ENCODE measurements at places on chromosomes 2 and 18.

DNA sequence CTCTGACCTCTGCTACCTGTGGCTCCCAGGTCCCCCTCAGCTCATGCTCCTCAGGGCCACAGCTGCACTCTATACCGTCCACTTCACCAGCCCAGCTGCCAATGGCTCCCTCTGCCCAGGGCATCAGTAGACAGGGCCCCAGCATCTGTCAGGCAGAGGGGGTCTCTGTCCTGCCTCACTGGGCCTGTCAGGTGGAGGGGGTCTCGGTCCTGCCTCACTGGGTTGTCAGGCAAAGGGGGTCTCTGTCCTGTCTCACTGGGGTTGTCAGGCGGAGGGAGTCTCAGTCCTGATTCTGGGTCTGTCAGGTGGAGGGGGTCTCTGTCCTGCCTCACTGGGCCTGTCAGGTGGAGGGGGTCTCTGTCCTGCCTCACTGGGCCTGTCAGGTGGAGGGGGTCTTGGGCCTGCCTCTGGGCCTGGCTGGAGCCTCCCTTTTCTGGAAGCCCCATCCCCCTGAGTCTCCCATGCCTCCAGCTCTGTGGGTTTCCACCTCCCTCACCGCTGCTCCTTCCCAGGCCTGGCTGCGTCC lies 19.9 kb downstream of the SNORC start:
- DNase-seq = no peak

DNA sequence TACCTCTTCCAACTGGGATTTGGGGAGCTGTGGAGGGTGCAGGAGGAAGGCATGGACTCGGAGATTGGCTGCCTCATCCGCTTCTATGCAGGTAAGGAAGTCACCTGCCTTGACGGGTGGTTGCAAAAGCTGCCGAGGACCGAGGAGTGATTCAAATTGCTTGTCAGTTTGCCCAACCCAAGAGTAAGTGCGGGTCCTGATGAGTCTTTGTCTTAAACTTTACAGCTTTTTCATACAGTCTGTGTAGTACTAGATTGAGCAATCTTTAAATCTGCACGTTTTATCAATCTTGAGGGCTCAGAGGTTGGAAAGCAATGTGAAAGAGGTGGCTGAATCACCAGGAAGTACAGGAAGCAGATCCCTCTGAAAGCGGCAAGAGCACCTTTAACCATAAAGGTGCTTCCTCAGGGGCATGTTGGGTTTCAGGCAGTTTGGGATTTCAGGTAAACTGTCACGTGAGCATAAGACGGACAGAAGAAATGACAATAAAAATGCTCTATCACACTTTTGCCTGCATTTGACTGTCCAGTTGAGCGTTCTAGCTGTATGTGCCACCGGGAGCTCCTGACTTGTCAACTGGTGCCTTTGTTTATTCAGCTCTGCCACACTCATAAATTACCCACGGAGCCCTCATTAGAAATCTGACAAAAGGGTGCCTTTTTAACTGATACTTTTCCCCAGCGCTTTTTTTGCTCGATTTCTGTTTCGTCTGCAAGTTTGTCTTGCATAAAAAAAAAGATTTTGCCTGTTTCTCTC lies 2.0 kb downstream of the PHLPP1 start:
- DNase-seq = peak; percentile 19

- DNase-seq = no peak
Observed at GRCh38 chr18:24831081-24831480, 370.6 kb downstream of the HRH4 start.

DNA sequence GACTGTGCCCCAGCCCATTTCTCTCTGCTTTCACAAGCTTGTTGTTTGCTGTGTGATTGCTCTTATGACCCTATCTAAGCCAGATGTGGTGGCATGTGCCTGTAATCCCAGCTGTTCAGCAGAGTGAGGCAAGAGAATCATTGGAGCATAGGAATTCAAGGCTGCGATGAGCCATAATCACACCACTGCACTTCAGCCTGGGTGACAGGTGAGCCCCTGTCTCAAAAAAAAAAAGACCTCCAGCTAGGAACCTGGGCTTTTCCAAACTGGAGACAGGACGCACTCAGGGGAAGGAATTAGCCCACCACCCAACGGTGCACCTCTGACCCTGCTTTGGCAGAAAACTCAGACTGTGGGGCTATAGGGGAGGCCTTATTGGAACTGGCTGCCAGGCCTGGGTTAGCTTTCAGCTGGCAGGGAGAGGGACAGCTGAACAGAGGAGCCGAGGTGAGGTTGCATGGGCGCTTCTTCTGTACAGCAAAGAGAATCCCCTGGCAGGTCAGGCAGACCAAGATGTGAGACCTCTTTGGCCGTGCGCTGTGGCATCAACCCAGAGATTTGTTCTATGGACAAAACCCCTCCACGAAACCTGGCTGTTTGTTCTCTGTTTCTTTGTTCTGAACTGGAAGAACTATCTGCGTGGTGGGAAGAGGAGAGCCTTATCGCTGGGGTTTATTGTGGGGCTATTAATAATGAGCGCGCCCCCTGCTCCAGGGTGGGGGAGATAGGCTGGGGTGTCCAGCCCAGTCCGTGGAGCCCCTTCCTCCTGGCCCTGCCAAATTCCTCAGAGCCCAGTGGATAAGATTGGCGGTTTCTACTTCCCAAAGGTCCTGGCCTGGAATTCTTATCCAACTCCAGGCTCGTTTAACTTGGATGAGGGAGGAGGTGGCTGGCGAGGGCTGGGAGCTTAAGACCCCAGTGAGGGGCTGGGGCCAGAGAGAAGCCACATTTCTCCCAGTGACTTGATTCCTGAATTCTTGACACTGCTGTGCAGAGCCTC lies 38.8 kb upstream of the SMAD7 start:
- no peak for DNase-seq

DNA sequence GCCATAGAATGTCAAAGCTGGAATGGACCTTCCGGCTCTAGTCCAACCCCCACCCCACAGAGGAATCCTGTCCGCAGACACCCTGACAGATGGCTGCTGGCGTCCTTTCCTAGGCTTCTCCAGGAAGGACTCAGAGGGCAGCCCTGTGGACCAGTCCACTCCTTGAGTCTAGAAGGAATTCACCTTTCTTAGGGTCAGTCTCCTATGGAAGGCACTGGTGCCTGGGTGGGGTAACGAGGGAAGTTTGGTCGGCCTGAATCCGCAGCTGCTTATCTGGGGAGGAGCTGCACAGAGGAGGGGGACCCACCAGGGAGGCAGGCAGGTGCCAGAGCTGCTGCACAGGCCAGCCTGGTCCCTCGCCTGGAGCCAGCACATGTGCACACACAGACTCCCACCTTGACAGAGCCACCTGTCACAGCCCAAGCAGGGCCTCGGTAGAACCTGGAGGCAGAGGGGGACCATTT lies 2.5 kb downstream of the DNMT3A start:
- no peak for DNase-seq

DNA sequence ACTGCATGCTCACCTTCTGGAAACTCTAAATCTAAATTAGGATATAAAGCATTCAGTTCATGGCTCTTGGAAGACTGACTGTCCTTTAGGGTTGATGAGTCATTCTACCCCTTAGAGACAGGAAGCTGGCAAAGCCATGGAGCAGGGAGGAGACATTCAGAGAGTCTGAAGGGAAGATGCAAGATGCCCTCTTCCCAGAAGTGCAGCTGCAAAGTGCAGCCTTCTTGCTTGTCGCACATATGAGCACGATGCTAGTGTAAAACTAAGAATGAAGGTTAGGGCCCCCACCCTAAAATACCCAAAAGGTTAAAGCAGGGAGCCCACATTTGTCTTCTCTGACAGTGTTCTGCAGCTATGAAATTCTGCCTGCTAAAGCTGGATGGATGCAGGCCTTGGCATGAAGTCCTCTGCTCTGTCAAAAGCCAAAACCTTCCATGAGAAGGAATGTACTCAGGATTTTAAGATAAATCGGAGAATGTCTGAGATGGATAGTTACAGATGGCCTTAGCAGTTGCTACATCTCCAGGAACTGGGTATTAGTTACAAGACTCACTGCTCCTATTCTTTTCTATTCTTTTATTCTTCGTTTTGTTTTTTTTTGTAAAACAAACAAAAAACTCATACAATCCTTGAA lies 89.7 kb downstream of the POLE4 start:
- DNase-seq = peak; percentile 80

DNA sequence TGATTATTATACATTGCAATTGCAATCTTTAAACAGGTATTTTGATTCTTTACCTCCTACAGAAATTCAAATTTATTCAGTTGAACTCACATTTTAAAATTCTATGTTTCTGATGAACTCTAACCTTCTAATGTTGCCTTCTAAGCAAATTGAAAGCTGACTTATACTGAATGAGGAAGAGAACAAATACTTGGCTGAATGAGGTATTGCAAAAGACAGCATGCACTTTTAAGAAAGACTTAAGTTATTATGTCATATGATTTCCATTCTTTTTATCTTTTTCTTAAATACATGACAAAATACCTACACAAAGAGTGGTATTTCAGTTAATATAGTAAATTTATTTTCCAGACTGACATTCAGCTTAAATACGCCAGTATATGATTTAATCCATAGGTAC lies 64.7 kb downstream of the FAM228A start:
- no peak for DNase-seq

- DNase-seq = no peak
Observed at GRCh38 chr2:96916646-96917543, 47.0 kb upstream of the SEMA4C start.

- no peak for DNase-seq
Observed at GRCh38 chr2:24463271-24463670, 27.8 kb upstream of the NCOA1 start.

- DNase-seq = peak; percentile 6
Observed at GRCh38 chr2:238093181-238094140, 6.7 kb upstream of the ESPNL start.

GRCh38 chr2:123080331-123080730 lies 944.8 kb upstream of the CNTNAP5 start:
- DNase-seq = no peak

- peak; percentile 61 for DNase-seq
Observed at GRCh38 chr2:241309684-241310117, 5.8 kb downstream of the HDLBP start.

DNA sequence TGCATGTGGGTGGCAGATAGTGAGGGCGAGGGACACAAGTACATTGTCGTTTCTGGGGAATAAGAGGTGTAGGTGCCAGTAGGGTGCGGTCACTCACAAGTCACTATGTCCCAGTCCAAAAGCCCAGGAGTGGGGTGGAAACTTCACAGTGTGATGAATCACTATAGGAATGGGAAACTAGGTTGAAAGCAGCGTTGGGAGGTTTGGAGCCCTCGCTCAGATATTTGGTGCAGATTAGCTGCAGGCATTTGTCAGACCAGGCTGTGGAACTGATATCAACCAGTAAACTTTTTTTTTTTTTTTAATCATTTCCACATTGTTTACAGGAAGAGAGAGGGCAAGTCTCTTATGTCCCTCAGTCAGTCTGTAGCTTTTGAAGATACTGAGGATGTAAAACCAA lies 121.8 kb downstream of the CERS6 start:
- DNase-seq = peak; percentile 34

GRCh38 chr2:41706286-41706685 lies 341.5 kb upstream of the PKDCC start:
- no peak for DNase-seq

- peak; percentile 51 for DNase-seq
Observed at GRCh38 chr2:65537651-65538385, 105.4 kb upstream of the SPRED2 start.

DNA sequence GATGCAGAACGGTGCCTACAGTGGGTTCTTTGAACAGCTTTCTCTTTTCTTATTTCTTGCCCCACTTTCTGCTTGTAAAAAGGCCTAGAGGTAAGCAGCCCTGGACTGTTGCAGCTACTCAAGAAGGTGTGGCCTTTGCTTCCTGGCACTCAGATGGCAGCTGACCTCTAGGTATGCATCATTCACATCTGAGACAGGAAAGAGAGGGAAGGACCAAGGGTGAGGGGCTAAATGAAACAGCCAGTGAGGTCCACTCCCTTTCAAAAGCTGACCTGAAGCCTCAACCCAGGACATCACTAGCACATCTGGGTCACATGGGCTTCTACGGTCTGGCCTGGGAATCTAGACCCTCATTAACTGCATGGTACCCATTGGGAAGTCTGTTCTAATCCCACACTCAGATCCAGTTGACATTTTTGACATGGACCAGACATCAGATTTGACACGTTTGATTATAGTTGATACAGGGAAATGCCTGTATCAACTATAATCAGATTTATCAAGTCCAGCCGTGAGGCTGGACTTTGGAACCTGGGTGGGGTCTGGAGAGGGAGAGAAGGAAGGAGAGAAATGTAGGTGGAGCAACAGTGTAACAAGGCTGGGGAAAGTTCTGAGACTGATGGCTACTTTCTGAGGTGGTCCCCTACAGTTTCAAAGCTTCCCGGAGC lies 60.2 kb downstream of the E2F6 start:
- DNase-seq = no peak

DNA sequence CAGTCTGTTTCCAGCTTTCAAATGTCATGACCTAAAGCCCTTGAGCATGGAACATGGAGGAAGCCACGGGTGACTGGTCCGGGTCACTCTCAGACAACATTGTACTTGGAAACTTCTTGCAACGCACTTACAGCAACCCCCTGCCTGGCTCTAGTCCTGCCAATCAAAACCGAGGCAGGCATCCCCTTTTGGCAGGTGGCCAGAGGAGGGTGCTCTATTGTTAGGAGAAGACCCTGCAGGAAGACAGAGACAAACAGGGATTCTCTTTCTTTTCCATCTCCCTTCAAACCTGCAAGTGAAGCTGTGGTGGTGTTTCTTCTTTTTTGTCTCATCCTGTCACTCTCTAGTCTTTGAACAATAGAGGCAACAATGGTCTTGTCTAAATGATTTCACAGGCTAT lies 667.2 kb downstream of the ZEB2 start:
- no peak for DNase-seq

- peak; percentile 74 for DNase-seq
Observed at GRCh38 chr2:181656450-181657291, at the start of gene CERKL. Gene CERKL (minus strand): TSS chr2:181657105. CDS start chr2:181657006, 99 bp downstream.

- DNase-seq = no peak
Observed at GRCh38 chr2:149703281-149703680, 115.7 kb upstream of the MMADHC start.

DNA sequence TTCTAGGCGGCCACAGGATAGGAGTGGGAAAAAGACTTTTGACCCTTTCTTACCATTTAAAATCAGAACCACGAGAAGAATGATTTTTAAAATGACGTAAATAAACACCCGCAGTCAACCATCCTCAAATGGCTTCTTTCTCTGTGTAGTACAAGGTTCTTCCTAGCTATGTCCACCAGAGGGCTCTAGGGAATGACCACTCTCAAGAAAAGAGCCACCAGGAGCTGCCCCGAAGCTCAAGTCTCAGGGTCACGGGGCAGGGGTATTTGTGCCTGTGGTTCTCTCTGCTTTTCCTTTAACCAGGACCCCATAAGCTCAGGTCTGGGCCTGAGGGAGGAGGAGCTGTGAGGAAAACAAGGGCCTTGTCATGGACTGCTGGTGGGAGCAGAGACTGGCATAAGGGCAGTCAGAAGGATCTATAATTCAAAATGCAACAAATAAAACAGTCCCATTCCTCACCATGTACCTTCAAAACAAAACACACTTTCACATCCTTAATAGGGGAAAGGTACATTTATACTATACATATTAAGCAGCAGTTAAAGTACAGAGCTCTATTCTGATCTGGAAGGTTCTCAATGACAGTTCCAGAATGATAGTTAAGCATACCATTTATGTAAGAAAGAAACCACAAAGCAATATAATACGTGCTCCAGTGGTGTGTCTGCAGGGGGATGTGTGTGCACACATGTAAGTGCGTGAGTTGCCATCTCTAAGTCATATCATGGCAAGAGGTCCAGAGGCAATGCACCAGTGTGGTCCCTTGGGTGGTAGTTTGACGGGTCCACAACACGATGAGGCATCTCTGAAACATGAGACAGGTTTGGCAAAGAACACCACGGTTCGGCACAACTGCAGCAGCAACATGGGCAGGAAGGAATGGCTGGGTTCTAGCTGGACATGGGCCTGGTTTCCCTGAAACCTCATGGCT lies 18.6 kb downstream of the LYPD1 start:
- peak; percentile 60 for DNase-seq

- DNase-seq = no peak
Observed at GRCh38 chr18:56455141-56455540, 183.3 kb downstream of the TXNL1 start.
